Activated T-helper 1 cell treated with Interleukin-2 at 50 U/mL for 16 hours (primary cell): ENCODE measurements at places on chromosomes 3 and 15.

DNA sequence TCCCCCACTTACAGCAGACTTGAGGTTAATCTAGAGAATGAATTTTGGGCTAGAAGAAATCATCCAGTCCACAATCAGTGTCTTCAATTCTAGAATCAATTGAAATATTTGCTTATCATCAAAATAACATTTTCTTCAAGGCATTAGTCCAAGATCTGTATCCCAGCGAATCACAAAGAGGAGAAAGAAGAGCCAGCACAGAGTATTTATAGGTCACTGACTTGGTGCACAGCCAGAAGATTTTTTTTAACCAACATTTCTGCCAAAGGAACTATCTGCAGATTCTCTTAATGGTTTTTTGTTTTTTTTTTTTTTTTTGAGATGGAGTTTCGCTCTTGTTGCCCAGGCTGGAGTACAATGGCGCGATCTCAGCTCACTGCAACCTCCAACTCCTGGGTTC, 178.2 kb downstream of the TNIK start:
- DNase-seq = no peak

DNA sequence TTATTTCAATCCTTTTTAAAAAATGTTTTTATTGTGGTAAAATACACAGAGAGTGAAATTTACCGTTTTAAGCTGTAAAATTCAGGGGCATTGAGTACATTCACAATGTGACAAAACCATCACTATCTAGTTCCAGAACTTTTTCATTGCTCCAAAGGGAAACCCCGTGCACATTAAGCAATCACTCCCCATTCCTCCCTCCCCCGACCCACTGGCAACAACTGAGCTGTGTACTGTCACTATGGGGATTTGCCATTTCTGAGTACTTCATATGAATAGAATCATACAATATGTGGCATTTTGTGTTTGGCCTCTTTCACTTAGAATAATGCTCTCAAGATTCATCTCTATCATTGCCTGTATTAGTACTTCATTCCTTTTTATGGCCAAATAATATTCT, 45.5 kb upstream of the BOC start:
- DNase-seq = no peak

DNA sequence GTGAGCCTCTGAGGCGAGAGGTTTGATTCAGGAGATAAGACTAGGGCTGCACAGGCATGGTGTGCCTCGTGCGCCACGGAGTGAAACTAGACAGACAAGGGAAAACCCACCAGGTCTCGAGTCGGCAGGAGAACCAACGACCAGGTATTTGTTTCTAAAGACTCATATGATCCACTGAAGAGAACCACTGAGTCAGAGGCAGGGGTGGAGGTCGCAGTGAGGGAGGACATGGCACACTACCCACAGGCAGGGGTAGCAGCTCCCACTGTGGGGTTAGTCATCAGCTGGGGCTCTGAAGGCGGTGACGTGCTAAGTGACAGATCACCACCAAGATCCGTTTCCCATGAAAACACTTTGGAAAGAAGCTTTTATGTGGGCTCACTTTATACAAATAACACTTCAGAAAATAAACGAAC, 45.7 kb downstream of the CHSY1 start:
- peak; percentile 28 for DNase-seq

GRCh38 chr15:73305331-73306211, 63.2 kb downstream of the HCN4 start:
- no peak for DNase-seq

DNA sequence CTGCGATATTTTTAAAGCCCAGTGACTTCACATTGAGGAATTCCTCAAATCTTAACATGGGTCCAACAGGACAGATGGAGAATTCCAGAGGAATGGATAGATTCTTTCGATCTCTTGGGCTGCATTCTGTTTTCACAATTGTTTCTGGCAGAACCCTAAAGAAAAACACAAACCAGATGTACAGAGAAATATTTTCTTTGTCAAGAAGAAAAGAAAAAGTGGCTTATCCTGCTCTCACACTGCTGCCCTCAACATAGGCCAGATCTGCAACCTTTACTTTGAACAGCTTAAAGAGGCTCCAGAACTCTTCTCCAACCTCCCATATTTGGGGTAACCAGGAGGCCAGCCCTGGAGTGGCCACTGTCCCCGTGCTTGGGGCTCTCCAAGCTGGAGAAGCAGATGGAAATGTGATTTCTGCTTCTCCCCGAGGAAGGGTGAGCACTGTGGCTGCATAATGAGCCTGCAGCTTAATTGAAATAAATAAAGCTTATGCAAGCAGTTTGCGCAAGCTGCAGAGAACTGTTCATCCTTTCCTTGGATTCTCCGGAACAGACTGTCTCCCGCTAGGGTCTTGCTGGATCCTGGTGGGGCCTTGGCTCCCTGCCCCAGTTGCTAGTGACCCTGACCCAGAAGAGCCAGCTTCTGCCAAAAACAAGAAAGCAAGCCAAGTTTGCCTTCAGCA, 453.2 kb upstream of the PROK2 start:
- DNase-seq = no peak

- DNase-seq = no peak
Observed at GRCh38 chr15:93026380-93026817, 62.6 kb downstream of the RGMA start.

DNA sequence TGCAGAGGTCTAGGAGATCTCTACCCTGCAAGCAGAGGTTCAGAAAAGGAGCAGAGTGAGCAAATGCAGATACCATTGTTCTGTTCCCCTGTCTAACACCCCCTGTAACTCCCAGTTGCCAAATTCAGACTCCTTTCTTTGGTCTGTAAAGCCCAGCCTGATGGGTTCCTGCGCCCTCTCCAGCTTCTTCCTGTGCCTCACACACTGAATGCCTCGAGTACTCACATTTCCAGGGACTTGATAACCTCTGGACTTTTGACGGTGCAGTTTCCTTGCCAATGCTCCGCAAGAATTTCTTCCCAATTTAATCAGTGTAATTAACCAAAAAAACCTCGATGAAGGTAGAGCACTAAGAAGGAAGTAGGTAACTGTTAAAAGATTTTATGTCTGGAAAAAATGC, 19.3 kb downstream of the PDE8A start:
- no peak for DNase-seq

- DNase-seq = no peak
Observed at GRCh38 chr3:161177991-161178390, 43.1 kb upstream of the NMD3 start.

DNA sequence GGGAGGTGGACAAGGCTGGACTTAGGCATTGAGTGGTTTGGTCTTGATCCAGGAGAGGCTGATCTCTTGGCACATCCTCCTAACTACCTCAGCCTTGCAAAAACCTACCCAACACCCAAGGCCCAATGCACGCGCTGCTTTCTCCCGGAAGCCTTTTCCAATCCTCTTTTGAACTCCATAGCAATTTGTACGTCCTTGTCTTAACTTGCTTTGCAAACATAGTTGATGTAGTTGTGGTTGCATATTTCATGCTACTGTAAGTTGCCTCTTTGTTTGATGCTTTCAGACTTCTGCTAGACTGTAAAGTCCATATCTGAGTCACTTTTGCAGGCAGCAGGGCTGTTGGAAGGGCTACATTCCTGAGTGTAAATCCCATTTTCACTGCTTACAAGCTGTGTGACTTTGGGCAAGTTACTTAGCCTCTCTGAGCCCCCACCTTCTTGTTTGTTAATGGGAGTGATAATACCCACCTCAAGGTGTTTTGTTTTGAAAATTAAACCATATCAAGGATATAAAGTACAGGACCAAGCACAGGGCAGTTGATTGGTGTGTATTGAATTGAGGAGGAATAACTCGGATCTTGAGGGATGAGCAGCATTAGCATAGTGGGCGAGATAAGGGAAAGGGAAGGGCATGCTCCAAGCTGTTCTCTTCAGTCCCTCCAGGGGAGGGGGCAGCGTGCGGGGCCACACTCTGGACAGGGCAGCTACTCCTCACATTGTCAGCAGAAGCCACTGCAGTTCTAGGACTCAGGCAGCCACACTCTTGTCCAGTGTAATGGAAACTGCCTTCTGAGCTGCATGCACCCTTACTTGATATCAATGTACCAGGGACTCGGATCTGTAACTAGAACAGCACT, 28.8 kb downstream of the SIAH2 start:
- no peak for DNase-seq
